ENCODE measurements at places on chromosomes 7 and 10.
A peak's percentile ranks its signal among the peaks of the same experiment; 100 is the strongest.

GRCh38 chr7:71548746-71549145, 416.8 kb downstream of the GALNT17 start:
- DNase-seq = no peak

GRCh38 chr10:5830629-5831445, 17.6 kb upstream of the GDI2 start:
- DNase-seq = no peak

- DNase-seq = no peak
Measured at GRCh38 chr7:1348823-1349335, 110.4 kb downstream of the MICALL2 start.

DNA sequence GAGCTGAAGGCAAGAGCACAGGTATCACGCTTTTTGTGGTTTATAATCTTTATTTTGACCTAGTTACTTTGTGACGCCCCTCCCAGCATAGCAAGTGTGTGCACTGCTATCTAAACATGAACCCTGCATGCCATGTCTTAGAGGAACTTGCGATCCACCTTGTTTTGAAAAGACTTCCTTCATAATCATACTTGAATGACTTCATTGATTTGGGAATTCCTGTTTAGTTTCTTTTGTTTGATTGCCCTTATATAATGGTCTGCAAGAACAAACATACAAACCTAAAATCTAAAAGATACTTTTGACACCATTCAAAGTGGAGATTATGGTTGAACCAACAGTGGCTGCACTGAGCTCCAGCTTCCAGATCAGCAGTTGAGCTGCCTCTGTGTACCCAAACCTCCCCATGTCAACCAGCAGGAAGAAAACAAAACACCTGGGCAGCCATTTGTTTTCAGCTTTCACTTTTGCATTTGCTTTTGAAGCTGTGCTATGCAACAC, 132.6 kb downstream of the CELF2 start:
- DNase-seq = no peak

DNA sequence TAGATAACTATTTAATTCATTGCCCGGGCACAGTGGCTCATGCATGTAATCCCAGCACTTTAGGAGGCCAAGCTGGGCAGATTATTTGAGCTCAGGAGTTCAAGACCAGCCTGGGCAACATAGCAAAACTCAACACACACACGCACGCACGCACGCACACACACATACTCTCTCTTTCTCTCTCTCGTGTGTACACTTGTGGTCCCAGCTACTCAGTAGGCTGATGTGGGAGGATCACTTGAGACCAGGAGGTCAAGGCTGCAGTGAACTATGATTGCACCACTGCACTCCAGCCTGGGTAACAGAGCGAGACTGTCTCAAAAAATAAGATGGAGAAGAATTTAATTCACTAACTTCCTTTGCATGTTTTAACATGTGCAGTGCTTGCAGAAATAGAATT, 38.1 kb downstream of the PTPN12 start:
- no peak for DNase-seq

GRCh38 chr10:87038286-87038717, 18.2 kb downstream of the FAM25A start:
- DNase-seq = no peak

- no peak for DNase-seq
Measured at GRCh38 chr10:4405828-4406227, 420.2 kb upstream of the AKR1E2 start.

GRCh38 chr10:6119423-6119822, 30.6 kb downstream of the RBM17 start:
- DNase-seq = no peak

DNA sequence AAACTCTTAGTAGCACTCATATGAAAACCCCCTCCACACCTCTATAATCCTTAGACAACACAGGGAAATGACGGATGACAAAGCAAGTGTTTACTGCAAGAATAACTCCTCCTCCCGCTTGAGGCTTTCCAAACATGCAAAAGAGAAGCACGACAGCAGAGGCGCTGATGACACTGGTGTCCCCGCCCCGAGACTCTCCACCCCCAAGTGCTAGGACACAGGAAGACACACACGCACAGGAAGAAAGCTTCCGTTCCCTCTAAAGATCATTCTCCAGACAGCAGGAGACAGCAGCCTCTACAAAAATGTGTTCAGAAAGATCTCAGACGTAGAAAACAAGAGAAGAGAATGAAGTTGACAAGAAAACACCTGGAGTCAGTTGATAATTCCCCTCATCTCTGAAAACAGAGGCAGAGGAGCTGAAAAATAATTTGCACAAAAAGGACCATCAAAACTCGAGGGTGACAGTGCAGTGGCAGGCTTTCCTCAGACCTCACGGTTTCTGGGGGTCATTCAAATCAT, 90.2 kb downstream of the DLG5 start:
- no peak for DNase-seq

GRCh38 chr7:36861656-36862055, 137.4 kb upstream of the AOAH start:
- no peak for DNase-seq

- no peak for DNase-seq
Measured at GRCh38 chr7:127820732-127821085, 168.7 kb downstream of the SND1 start.

GRCh38 chr10:58102897-58103296, 164.8 kb downstream of the IPMK start:
- DNase-seq = no peak

DNA sequence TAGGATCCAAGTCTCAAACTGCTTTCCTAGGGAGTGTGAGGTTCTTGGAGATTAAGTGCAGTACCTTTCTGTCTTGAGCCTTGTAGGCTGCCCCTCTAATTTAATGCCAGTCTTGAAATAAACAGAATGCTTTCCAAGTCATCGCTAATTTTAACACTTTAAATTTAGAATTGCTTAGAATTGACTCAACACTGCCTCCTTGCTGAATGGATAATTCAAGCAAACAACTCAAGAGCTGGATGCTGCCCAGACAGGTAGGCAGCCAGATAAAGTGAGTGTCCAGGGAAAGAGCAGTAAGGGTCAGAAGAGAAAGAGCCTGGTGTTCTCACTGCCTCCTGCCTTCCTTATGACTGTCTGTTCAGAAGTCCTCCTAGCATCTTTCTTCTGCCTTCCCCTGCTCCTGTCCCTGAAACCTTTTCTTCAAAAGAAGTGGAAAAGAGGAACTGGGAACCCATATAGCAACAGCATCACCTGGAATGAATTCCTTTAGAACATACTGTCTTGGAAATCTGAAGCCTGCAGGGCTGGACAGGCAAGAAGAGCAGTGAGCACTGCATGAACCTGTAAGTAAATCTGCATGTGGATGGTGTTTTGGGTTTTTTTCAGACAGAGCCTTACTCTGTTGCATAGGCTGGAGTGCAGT, 3.1 kb upstream of the GOT1 start:
- no peak for DNase-seq

DNA sequence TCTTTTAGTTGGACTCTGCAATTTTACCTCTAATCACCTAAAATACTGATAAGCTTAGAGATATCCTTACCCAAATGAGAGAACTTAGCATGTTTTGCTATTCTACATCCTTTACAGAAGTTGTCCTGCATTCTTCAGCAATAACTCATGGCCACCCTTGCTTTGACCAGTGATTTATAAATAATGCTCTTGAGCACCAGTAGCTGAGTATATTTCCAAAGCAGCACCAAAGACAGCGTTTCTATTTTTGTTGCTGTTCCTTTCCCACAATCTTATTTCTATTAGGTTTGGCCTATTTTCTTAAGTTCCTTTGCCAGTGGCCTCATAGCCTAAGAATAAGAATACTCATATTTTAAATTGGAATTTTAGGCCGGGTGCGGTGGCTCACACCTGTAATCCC, 15.0 kb downstream of the ARPC1A start:
- DNase-seq = no peak

DNA sequence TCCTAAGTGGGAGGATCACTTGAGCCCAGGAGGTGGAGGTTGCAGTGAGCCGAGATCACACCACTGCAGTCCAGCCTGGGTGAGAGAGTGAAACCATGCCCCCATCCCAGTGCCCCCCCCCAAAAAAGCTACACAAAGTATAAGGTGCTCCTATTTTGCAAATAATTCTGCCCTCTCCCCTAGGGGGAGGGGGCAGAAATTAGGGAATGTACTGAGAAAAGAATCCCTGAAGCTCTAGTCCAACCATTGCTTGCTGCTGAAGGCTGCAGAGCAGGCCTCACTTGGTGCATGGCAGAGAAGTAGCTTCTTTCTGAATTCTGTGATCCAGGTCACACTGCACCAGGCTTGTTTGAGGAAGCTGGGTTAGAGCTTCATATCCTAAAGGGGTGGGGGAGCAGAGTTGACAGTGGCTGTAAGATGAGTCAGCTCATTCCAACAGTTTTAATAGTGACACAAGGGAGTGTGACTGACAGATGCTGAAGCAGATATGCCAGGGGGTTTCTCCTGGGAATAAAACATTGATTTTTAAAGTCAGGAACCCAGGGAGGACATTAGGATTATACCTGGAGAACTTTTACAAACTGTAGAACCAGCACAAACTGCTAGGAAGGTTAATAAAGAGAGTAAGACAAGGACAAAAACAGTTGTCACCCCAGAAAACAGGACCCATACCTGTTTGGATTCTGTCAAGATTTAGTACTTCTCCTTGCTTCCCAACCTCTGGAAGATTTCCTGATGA, 32.8 kb upstream of the STRIP2 start:
- DNase-seq = peak; percentile 11

- DNase-seq = no peak
Measured at GRCh38 chr7:12494687-12495024, 75.9 kb upstream of the SCIN start.

DNA sequence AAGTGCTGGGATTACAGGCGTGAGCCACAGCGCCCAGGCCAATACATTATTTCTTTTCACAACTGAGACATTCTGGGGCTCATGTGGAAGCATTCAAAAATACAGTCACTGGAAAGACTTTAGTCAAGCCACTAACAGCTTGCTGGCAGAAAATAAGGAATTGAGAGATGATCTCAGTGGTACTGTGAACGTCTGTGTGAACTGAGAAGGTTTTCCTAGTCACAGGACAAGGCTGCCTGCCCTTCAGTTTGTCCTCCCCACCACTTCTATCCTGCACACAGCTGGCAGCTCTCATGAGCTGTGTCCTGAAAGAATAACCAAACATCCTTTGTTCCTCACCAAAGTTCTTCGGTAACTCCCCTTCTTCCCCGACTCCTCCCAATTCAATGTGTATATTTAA, 31.3 kb upstream of the ITGA8 start:
- DNase-seq = no peak

DNA sequence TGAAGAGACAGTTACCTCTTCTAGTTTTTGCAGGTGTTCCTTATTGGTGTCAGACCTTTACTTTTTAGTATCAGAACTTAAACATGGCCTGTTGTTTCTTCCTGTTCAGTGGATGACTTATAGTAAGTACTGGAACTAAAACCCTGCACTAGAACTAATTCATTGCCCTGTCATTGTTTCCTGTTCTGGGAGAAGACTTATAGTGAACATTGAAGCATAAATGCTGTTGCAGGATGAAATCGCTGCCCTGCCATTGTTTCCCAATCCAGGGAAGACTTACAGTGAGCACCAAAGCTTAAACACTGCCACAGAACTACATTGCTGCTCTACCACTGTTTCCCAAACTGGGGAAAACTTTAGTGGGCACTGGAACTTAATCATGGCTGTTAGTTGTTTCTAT, 13.1 kb downstream of the IPMK start:
- DNase-seq = no peak

GRCh38 chr7:2237109-2237602, 4.4 kb upstream of the MAD1L1 start:
- DNase-seq = no peak

- no peak for DNase-seq
Measured at GRCh38 chr10:132094581-132095234, 29.0 kb downstream of the JAKMIP3 start.

GRCh38 chr10:102007796-102008195, 48.2 kb downstream of the ARMH3 start:
- DNase-seq = no peak

DNA sequence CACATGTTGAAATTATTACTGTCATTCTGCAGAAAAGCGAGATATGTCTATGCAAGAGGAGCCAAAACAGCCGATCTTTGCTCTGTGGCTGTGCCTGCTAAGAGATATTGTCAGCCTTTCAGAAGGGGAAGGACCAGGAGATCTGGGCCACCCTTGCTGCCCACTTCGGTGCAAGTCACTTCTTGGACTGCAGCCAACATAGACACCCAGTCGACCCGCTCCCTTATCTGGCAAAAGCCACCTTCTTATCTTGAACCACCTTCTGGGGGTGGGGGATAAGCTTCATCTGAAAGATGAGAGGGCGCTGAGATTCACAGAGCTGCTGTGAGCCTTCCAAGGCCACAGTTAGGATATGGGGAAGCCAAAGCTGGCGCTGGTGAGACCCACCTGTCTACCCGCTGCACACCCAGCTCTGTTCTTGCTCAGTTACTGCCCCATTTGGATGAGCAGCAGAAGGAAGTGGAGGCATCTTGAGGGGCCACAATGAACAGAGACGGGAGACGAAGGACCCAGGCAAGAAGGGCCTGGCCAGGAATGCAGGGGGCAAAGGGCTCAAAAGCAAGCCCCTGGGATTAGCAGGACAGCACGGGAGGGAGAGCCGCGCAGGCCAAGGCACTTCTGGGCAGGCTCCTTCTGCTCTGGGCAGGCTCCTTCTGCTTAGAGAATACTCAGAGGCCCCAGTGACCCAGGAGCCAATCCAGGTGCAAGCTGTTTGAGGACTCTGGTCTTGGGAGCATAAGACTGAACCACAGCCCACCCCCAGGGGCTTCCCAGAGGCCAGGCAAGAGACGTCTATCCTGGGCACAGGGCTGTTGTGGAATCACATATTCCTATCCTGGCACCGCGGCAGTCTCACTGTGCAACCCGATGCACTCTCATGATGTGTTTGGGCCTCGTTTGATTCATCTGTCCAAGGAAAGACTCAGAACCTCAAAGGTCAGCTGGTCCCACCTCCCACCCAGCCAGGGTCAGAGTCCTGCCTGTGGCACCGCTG, 38.4 kb upstream of the NPFFR1 start:
- no peak for DNase-seq

GRCh38 chr7:21580073-21580521, 37.3 kb downstream of the DNAH11 start:
- peak; percentile 32 for DNase-seq

- no peak for DNase-seq
Measured at GRCh38 chr10:60762554-60762953, 15.7 kb upstream of the CDK1 start.

- no peak for DNase-seq
Measured at GRCh38 chr10:95542330-95542729, 18.8 kb downstream of the SORBS1 start.

DNA sequence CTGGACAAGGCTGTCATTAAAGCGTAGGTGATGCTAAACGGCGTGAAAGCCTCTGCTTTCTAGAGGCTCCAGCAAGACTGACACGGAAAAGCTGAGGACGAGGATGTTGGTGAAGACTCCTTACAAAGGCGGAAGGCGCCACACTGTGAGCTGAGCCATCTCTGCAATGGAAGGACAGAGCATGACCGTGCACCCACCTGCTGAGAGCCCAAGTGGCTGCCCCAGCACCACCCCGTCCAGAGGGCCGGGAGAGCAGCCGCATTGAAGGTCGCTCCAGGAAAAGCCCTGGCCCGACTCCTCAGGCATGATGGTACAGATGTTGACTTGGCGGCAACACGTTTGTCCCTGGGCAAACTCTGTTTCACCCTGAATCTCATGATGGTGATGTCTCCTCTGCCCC, 492.7 kb downstream of the DNAJB6 start:
- DNase-seq = no peak

Data from urothelium cell line (cell line).